NCI-H1092 (cell line): ENCODE measurements at places on chromosomes 6 and 20.

- DNase-seq = no peak
Observed at GRCh38 chr20:23155141-23155590, 69.0 kb upstream of the CD93 start.

DNA sequence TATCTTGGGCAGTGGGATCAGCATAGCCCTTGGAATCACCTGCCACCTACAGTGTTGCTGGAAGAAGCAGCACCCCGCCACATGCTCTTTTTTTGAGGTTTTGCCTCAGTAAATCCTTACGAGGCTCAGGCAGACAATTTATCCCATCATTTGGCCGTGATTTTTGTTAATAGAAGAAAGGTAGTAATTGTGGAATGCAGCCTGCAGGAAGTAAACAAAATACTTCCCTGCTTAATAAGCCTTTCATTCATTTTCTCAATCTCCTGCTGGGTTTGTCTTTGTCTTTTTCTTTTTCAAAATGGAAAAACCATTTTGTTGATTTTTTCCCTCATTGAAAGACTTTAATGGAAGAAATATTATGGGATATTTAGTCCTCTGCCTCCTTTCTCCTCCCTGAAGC lies 93.7 kb upstream of the CD83 start:
- DNase-seq = no peak

GRCh38 chr6:31734821-31735406 lies 1.4 kb downstream of the CLIC1 start:
- DNase-seq = no peak

DNA sequence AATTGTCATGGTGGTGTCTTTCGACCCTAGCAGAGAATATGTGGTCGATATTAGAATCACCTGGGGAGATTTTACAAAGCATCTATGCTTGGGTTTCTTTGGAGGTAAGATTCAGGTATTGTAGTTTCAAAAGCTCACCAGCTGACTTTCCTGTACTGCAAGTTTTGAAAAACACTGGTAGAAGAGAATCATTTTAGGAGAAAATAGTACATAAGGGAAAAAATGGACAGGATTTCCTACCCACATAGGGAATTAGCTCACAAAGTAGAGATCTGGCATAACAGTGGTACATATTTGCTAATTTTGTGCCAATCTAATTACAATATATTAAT lies 27.4 kb upstream of the ABT1 start:
- DNase-seq = no peak

DNA sequence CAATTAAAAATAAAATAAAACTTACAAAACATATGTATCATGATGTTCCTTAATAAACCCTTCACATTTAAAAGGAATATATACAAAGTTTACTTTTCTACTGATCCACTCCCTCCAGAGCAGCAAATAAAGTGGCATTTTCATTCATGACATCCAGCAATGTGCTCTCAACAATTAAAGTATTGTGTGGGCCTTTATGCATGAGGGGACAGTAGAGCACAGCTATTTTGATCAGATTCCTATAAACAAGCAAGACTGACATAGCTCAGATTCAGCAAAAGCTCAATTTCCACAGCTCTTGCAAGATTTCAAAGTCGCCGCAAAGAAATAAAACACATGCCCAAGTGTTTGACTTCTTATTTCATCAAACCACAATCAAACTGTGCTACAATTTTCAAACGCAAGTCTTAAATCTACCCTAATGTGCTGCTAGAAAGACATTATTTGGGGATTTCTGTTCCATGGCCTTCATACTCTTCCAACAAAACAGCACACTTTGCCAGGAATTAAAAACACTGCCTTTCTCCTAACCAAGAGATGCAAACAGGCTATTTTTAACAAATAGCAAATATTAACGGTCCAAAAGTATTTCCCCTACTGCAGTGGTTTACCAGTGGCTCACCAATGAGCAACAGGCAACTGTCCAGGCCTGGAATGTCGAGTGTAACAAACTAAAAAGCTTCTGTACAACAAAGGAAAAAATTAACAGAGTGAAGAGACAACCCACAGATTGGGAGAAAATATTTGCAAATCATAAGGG lies 52.3 kb downstream of the MBOAT1 start:
- no peak for DNase-seq

DNA sequence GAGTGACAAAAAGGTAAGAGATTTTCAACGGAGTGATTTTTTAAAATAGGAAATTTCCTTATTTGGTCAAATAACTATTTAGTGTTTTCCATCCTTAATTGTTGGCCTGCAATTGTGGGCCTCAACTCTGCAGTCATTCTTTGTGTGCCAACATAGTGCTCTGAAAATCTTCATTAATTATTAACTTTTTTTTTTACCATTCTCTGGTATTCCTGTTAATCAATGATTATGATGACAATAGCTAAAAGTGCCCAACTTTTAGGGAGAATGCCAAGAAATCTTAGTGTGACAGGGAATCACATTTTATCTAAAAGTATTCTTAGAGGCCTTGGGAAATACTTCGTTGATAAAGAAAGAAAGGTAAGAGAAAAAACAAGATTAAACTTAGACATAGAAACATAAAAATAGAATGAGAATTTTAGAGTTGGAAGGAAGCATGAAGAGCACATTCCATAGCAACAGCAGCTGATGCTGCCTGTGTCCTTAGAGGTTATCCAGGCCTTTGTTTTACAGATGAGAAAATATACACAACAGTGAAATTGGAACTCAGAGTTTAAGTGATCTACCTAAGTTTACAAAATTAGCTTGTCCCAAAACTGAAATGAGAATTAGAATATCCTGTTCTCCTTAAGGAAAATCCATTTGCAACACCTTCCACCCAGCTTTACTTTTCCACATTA lies 1.2 kb downstream of the GPRC6A start:
- DNase-seq = no peak

- no peak for DNase-seq
Observed at GRCh38 chr6:79631693-79632172, 604 bp downstream of the SH3BGRL2 start.

- DNase-seq = no peak
Observed at GRCh38 chr20:50392138-50392866, 117.9 kb upstream of the PTPN1 start.

DNA sequence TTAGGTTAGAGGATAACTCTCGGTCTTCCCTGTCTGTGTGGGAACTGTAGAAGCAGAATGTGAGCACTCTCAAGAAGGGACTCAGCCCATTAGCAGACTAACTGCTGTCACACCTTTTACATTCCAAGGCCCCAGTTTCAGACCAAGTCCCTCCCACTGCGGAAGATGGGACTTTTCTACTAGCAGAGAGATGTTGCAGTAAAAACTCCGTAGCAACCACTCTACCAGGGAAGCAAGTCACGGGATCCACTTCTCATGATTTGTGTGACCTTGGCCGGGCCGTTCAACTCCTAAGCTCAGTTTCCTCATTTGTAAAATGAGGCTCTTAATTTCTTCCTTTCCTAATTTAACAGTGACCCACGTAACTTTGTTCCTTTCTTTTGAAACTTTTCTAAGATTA lies 77.1 kb upstream of the SLC4A11 start:
- DNase-seq = no peak

DNA sequence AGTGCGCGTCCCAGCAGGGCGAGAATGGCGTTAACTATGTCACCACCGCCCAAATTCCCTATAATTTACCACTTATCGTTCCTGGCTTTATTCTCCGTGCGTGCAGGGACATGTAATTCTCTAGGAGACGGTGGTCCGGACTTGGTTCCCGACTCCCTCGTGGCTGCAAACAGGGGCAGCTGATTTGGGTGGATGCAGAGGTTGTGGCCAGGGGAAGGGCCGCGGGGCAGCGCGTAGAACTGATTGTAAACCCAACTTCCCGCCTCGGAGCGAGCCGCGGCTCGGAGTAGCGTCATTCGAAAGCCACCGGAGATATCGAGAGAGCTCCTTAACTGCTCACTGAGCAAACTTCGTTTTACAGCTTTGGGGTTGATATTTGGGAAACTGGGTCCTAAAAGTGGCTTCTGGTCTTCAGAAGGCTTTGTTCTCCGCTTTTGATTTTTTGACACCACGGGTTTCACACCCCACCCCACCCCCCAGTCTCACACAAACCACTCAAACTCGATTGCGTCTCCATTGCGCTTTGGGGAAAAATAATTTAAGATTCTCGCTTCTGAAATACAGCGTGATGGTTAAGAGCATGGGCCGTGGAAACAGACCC lies 17.5 kb upstream of the ZSCAN9 start:
- DNase-seq = no peak

- DNase-seq = peak; percentile 15
Observed at GRCh38 chr6:107491138-107491609, 1.3 kb downstream of the SOBP start.

DNA sequence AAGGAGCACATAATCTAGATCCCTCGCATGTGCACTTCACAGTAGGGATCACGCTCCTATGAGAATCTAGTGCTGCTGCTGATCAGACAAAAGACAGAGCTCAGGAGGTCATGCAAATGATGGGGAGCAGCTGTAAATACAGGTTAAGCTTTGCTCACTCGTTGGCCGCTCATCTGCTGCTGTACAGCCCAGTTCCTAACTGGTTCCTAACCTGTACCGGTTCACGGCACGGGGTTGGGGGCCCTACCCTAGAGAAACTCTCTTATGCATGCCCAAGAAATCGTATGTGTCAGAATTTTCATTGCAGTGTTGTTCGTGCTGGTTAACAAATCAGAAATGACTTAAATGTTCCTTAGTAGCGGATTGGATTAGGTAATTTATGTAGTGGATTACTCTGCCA lies 116.1 kb downstream of the CDH26 start:
- DNase-seq = no peak

DNA sequence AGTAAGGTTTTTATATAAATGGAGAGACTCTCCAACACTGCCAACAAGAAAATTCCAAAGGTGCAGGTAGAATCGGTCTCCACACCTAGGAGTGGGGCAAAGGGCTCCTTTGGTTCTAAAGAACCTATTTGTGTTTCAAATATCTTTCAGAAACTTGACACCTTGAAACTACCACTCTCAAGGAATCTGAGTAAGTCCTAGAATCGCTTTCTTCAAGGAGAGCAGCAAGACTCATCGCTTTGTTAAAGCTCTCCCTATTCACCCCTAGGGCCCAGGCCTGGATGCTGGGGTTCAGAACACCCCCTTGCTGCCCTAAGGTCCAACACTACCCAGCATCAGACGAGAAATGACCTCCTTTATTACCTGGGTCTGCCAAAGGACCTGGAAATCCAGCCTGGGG lies 2.0 kb downstream of the CLIC5 start:
- DNase-seq = no peak

DNA sequence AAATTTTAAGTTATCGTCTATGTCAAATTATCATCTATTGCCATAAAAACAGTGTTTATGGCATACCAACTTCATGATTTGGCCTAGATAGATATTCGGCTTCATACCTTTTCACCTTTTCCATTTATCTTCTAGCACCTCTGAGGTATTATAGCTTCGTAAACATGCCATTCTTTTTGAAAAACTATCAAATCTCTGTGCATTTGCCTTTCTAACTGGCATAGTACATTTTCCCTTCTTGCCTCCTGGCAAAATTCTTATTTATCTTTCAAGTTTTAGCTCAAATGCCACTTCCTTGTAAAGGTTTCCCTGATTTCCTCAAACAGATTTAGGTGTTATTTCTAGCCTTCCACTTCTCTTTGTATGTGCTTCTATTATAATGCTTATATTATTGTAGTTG lies 7.0 kb upstream of the REV3L start:
- no peak for DNase-seq

DNA sequence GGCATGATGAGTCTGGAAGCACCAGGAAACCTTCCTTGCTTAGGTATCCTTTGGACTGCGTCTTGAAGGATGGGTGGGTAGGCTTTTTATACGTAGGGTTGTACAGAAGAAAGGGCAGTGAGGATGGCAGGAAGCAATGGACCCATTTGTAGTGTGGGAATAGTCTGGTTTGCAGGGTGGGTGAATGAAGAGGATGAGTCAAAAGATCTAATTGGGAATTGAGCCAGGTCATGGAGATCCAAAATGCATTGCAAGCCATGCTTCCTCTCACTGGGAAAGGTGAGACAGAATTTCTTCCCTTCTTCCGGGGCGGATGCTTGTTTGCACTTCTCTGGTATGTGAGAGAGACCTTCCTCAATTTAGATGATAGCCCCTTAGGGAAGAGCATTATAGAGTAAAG lies 10.1 kb upstream of the BTBD3 start:
- DNase-seq = no peak

- DNase-seq = peak; percentile 63
Observed at GRCh38 chr6:133341607-133342158, 100.5 kb downstream of the EYA4 start.

- DNase-seq = no peak
Observed at GRCh38 chr6:4191271-4191721, 55.9 kb upstream of the ECI2 start.

DNA sequence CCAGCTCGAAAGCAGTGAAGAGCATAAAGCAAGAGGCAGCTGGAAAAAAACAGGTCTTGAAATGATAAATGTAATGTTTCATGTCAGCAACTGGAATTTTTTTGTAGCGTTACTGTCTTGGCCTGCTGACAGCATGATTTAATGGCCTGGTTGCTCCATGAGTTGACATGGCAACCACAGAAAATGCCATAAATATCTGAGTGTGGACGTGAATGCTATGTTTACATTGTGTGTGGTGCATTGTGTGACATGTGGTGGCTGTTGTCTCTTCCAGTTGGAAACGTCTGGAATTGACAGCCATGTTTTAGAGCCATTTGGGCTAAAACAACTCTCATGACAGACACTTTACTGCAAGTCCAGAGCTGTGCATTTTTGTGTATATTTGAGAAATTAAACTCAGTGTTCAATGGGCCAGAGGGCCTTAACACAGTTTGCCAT lies 170.0 kb downstream of the FOXA2 start:
- no peak for DNase-seq

GRCh38 chr6:13848522-13849150 lies 34.3 kb upstream of the MCUR1 start:
- no peak for DNase-seq

GRCh38 chr20:17904027-17904426 lies 64.6 kb downstream of the SNX5 start:
- DNase-seq = no peak

DNA sequence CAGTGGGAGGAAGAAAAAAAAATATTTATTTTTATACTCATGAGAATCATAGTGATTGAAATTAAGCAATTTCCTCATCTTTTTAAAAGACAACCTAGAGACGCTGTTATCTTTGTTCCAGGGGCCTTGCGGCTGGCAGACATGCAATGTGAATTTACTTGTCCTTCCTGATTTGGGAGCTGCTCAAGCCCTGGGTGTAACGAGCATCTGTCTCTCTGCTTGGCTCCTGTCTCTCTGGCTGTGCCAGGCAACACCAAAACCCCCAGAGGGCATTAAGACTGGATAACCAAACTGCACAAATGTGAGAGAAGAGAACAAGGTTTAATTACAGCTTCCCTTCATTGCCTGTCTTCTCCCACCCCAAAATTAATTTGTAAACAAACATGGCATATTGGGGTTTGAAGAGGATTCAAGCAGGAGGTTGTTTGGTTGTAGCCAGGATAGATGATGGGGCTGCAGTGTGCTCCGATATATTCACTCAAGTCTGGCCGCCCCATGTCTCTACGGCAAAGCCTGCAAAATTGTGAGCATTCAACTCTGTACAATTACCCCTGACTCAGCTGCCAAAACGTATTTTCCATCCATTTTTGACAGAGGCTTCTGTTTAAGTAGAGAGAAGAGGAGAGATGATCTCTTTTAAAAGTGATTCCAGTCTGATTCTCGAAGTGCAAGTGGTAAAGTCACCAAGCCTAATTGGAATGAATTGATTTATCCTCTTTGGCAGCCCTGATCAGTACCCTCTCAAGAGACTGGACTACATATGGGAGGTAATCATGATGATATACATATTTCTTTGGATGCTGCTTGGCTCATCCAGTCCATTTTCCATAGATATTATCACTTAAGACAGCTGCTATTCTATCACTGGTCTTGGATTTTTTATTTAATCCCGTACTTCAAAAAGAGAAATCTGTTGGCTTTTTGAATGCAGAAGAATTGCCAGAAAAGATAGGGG lies 170.2 kb downstream of the SLC24A3 start:
- DNase-seq = peak; percentile 15
